Activated CD4-positive, alpha-beta T cell treated with anti-CD3 and anti-CD28 coated beads, Interleukin-2, amount 50 U/mL, for 16 hours (primary cell): ENCODE measurements at places on chromosomes 11 and 22.

DNA sequence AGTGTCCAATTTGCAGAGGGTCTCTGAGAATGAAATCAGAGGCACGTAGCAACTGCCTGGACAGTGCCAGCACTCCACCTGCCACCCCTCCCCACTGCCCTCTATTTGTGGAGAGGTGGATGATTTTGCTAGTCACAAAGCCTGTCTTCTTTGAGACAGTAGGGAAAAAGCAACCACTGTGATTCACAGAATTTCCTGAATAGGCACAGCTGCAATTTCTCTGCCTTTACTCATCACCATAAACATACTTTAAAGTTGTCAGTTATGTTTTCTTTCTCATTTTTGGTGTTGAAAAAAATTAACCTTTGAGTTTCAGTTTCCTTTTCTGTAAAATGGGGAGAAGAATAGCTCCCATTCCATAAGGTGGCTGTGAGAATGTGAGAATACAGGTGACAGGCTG lies 134.3 kb downstream of the TEAD1 start:
- DNase-seq: peak; percentile 12

- no peak for DNase-seq
Observed at GRCh38 chr11:82807646-82808045, 74.0 kb upstream of the FAM181B start.

DNA sequence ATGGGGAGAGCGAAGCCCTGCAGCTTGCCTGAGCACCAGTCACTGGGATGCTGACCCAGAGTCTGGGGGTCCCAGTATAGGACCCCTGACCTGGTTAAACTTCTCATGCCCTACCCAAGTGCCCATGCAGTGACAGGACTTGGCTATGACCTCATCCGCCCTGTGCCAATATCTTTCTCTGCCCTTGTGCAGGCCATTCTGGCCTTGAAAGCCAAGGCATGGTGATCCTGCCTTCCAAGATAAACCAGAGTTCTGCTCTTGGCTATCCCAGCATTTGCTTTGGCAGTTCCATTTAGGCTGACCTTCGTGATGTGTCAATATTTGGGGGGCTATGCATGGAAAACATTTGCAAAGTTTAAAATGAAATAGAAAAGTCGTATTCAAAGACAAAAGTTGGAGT lies 240.8 kb upstream of the MPPED2 start:
- DNase-seq: no peak

DNA sequence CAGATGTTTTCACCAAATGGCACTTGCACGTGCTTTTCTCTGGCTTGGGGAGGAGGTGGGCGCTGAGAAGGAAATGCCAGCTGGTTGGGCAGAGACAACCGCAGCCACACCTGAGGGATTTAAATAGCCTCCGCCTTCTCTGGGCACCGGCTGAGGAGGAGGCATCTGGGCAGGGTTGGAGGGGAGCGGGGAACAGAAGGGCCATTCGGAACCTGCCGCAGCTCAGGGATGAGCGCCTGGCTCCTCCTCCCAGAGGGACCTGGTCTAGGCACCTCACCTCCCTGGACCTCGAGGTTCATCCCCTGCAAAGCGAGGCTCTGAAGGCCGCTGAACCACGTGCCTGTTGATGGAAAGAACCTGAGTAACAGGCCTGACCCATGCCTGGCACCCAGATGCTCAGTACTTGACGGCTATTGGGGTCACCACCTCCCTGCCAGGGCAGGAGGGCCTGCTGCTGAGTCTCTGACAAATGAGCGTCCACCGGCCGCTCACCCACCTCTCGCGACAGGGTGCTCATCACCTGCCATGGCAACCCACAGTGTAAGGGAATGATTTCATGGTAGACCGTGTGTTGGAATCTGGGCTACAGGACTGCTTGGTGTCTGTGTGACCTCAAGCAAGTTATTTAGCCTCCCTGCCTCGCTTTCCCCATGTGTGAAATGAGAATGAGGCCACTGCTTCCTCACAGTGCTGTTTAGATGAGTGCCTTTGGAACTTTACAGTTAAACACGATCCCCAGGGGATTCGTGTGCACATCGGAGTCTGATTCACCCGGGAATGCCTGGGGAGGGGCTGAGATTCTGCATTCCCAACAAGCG lies 2.0 kb upstream of the KDELR3 start:
- no peak for DNase-seq

DNA sequence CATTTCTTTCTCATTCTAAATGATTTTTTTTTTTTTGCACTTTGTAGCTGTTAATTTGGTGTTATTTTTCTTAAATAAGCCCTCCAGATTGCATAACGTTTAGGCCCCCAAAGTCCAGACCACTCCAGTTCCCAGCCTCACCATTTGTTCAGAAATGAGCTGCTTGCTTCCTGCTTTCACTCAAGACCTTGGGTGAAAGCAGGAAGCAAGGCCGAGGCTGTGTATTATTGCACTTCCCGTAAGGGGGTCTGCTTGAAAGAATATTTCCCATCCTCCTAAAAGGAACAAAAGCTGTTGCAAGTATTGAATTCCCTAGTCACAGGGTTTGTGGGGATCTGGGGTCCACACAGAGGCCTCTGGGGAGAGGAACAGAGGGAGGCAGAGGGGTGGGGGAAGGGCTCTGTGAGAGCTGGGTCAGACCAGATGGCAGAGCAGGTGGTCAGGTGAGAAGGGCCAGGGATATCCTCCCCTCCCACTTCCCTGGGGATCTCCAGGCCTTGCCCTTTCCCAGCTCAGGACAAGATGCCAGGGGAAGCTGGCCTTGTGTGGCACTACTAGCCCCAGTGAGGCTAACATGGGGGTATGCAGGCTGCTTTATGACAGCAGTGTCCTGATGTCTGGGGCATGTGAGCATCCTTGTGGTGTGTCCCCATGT lies 51.6 kb upstream of the MYEOV start:
- no peak for DNase-seq

DNA sequence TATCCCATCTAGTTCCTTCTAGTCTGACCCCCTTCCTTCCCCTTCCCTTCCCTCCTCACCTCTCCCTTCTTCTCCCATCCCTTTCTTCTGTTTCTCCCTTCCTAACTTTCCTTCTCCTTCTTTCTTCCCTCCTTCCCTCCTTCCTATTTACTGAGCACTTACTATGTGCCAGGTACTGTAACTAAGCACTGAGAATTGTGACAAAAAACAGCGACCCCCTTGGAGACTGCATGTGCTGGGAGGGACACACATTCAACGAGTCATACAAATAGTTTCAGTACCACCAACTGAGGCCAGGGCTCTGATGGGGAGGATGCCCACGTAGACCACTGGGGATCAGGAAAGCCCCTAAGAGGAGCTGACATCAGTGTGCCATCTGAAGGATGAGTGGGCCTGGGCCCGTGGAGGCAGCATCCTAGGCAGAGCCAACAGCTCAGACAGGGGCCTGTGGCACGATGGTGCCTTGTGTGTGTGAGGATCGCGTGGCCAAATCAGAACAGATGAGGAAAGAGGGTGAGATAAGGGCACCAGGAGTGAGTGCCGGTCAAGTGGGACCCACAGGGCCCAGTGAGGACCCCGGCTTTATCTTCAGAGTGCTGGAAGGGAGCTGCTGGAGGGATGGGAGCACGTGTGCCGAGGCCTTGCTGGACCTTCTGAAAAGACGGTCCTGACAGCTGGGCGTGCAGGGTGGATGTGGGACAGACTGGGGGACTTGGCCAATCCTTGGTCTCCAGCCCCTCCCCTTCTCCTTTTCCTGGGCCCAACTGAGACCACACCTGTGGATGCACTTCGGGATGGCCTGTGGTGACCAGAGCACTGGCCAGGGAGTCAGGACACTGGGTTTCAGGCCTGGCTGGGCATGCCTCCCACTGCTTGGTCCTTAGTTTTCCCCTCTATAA lies 38.4 kb upstream of the CRYBB3 start:
- no peak for DNase-seq

DNA sequence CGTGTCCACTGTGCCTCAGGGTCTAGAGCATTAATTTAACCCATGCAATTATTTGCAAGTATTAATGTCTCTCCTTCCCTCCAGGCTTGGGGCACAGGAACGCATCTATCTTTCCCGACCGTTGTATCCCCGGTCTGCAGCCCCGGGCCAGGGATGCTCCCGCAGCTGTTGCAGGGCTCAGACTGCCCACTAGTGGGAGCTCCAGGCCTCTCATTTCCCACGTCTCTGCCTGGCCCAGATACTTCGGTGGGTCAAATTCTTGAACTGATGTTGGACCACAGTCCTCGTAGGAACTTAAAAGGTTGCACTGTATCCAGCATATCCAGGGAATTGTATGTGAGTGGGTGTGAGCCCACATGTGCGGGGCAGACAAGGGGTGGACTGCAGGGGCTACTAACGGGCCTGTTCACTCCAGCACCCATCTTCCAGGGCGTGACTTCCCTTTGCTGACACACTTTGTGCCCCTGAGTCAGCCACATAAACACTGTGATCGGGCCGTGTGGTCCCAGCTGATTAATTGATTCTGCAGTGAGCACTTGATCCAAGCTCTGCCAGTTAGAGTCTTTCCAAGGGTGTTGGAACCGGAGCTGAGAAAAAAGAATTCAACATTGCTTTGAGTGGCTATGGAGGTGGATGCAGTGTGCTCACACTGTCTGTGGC lies 451.3 kb downstream of the TBC1D22A start:
- peak; percentile 58 for DNase-seq

DNA sequence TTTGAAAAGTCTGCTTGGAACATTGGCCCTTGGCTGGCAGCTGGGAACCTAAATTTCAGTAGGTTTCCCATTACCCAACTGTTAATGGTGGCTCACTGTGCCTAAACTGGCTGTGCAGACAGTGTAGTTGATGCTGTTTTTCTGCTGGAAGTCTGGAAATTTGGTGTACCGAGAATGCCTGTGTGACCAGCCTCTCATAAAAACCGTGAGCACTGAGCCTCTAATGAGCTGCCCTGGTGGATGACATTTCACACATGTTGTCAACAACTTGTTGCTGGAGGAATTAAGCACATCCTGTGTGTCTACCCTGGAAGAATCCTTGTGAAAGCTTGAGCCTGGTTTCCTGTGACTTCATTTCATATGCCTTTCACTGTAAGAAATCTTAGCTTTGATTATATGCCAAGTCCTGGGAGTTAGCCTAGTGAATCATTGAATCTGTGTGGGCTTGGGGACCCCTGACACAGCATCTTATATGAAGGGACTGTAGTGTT lies 131.1 kb downstream of the LDLRAD3 start:
- no peak for DNase-seq

GRCh38 chr22:42721045-42721434 lies 370 bp upstream of the A4GALT start:
- DNase-seq: no peak
